ENCODE measurements at places on chromosomes 5 and 9.

GRCh38 chr5:8058616-8059190, 189.8 kb downstream of the MTRR start:
- DNase-seq = no peak

- no peak for DNase-seq
These were observed 18.7 kb upstream of the RHOBTB3 start for GRCh38 chr5:95712347-95712958.

GRCh38 chr9:124050955-124051354, 39.4 kb downstream of the LHX2 start:
- DNase-seq = no peak

- DNase-seq = no peak
These were observed 22.4 kb downstream of the NIPSNAP3B start for GRCh38 chr9:104786293-104786692.

- peak; percentile 41 for DNase-seq
These were observed 32.2 kb downstream of the PRLR start for GRCh38 chr5:35198075-35198474.

GRCh38 chr9:98989036-98990000, 45.6 kb downstream of the COL15A1 start:
- DNase-seq = no peak

DNA sequence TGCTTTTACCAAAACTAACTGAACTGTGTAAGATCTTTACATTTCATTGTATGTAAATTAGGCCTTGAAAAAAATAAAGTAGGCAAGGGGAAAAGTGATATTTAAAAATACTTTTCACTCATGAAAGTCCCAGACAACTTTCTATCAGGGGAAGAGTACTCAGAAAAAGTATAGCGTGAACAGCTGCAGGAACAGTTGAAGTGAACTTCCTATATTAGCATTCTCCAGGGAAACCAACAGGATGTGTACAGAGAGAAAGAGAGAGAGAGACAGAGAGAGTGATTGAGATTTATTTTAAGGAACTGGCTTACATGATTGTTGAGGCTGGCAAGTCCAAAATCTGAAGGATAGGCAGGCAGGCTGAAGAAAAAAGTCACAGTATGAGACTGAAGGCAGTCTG, 42.0 kb downstream of the ERMP1 start:
- no peak for DNase-seq

GRCh38 chr9:113178087-113178486, 27.3 kb downstream of the SLC31A2 start:
- no peak for DNase-seq

DNA sequence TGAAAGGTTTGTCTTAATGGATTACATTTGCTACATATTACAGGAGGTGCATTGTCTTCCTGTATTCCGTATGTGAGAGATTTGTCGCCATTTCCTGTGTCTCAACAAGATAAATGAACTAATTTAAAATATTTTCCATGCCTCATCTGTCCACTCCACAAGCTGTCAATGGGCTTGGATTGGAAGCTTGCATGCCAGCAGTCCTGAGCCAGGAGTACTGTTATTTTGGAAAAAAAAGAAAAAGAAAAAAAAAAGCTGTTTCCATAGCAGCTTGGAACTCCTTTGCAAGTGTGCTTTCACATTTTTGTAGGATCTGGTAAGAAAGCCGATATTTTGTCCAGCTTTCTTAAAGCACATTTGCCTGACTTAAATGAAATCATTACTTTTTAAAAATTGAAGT, 330.8 kb downstream of the KDM4C start:
- DNase-seq = no peak

GRCh38 chr9:38697776-38698300, 22.1 kb downstream of the FAM240B start:
- no peak for DNase-seq

DNA sequence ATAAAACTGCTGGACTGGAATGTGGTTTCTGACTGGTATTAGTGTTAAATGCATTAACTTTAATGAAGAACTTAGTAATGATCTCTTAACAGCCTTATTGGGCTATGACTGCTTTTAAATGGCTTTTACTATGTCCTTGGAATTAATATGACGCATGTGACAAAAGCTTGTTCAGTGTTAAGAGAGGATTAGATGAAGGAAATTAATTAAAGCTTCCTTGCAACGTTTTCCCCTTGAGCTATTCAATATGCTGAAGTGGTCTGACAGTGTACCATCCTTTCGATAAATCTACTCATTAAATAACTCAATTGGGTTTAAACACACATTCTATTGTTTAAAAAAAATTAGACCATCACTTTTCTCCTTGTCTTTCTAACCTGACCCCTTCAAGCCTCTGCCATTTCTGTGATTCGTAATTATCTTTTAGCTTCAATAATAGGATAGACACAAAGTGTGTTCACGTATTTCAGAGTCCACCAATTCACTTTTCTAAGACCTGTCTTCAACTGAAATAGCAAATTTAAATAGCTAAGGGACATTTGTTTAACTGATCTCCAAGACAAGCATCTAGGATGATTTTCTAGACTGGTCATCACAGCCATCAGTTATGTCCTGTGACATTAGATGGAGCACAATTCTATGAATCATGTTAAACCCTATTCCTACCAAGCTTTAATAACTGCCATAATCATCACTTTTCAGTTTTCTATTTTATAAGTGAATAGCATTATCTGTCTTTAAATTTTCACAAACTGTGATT, 1258.0 kb upstream of the CDH9 start:
- no peak for DNase-seq
